Stimulated activated CD4-positive, alpha-beta T cell treated with anti-CD3 and anti-CD28 coated beads, Interleukin-15, amount 100 ng/mL, for 1 hour (primary cell): ENCODE measurements at places on chromosomes 12 and 14.

GRCh38 chr14:66043921-66044320 is 442.2 kb upstream of the CCDC196 start:
- no peak for DNase-seq

DNA sequence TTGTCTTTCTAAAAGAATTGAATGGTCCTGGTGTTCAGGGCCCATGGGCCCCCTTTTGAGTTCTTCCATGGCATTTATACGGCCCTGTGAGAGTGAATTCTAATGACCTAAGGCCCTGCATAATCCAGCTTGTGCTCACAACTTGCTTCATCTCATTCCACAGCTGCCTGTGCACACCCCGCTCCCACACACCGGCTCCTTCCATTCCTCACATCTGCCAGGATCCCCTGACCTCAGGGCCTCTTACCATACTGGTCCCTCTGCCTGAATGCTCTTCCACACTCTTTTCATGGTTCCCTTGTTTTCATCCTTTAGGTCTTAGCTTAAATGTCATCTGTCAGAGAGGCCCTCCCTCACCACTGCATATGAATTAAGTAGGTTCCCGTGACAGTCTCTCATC is 49.5 kb upstream of the EGLN3 start:
- no peak for DNase-seq

DNA sequence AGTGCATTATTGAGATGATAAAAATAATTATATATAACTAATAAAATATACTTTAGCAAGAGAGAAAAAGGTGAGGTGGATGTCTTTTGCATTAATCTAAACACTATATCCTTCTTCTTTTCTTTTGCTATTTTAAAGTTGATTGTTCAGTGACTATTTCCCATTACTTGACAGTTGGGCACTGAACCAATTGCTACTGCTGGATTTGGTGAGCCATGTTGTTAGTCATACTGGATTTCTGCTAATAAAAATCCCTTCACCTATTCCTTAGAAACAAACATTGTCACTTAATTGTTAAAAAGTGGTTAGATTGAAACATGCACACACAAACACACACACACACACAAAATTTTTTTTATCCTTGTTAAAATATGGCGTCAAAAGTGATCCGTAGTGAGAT is 251.6 kb upstream of the ALG10 start:
- no peak for DNase-seq

DNA sequence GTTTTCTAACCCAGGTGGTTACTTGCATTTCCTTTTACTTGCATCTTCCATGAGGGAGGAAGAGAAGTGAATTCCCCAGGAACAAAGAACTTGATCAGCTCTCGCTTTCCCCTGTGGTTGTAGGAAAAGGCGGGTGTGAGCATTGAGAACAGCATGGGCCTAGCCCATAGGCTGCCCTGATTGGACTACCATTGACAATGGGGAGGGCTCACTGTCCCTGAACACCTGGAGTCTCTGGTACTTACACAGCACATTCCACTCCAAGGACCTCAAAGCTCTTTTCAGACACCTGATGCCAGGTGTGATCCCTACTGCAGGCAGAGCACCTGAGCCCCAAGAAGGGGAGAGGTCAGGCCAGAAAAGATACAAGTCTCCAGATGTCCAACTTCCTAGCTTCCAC is 25.0 kb downstream of the MAX start:
- DNase-seq, result no peak
